Frontal cortex (tissue), 4 donors: ENCODE measurements at places on chromosomes 3 and 15. TPM values are rescaled to one million over a fixed set of nuclear protein-coding genes. Genes with fewer than 3 reads are reported as not detected.

Gene GP9
- total RNA-seq: not detected

Gene GRAMD1C
- total RNA-seq: 5.3 TPM

DNA sequence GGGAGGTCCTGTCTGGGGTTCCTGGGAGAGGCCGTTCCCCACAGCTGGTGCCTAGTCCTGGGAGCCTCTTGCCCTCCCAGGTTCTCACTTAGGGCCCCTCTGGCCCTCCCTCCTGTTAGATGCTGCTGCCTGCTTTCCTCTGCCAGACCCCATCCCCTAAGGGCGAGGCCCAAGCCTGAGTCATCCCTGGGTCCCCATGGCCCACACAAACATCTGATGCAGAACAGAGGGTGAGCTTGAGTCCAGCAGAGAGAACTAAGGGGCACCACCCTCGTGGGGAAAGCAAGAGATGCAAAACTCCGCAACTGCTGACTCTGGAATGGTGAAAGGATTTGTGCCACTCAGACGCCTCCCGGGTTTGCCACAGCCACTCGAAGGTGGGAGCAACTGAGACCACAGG lies 58.8 kb upstream of the TRPM1 start:
- DNase-seq: no peak

Gene AADACL2
- total RNA-seq: not detected

- no peak for DNase-seq
These were observed 39.1 kb downstream of the SMAD3 start for GRCh38 chr15:67104510-67104909.
